ENCODE measurements at places on chromosomes 11 and 22.

GRCh38 chr11:57202281-57202680 is 20.5 kb downstream of the LRRC55 start:
- DNase-seq, result no peak

- DNase-seq, result no peak
These were observed 8.8 kb downstream of the KREMEN1 start for GRCh38 chr22:29081517-29082236.

GRCh38 chr11:66509131-66509561 is 1.3 kb upstream of the BBS1 start:
- peak; percentile 10 for DNase-seq

DNA sequence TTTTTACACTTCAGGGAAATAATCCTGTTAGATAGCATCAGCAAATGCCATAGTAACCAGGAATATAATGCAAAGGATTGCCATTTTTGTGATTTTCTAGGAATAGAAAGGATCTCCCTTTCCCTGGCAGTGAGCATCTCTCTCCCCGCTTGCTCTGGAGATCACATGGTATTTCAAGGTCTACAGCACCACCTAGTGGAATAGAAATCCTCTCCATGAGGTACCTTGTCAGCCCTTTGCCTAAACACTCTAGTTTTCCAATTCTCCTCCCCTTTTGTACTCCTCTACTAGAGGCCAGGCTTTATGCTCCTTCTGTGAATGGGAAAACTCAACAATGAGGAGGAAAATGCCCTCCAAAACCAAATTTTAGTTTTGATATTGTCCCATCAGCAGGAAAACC is 78.4 kb downstream of the XRRA1 start:
- DNase-seq, result no peak

GRCh38 chr11:93396316-93396715 is 65.8 kb downstream of the DEUP1 start:
- no peak for DNase-seq

- no peak for DNase-seq
These were observed 421 bp downstream of the SLC15A3 start for GRCh38 chr11:60951606-60951903.

DNA sequence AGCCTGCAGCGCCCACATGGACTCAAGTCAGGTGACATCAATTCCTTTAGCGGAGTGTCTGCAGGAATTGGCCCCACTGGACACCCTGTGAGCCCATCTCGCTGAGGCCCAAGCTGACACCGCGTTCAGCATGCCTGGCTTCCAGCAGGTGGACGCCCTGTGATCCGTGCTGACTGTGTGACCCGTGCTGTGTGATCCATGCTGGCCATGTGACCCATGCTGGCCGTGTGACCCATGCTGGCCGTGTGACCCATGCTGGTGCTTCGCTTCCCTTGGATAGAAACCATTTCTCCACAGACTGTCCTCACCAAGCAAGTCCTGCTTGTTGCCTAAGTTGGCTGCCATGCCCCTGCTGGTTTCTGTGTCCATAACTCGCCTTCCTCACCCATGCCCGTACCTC is 392.1 kb downstream of the BRD1 start:
- no peak for DNase-seq

DNA sequence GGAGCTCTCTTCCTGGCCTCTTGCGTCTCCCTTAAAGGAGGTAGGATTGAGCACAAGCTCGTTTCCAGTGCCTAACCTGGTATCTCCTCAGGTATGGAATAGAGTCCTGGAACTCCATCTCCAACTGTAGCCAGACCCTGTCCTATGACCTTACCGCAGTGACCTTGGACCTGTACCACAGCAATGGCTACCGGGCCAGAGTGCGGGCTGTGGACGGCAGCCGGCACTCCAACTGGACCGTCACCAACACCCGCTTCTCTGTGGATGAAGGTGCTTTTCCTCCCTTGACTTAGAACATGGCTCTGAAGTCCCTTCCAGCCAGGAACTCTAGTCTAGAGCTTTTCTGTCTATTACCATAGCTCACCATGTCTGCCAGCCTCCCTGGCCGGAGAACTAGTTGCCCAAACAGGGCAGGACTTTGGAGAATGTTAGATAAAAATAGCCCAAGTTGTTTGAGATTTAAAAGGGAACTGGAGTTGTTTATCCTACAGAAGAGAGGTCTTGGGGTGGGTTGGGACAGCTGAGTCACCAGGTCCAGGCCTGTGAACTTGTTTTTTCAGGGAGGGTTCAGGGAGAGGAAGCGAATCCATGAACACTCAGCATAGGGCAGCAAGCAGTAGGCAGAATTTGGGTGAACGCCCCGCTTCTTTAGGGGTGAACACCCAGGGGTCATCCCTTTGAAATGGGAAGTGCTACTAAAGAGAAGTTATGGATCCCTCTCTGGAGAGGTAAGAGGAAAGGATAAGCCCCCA is 3.3 kb downstream of the IL10RA start:
- no peak for DNase-seq

- DNase-seq, result no peak
These were observed 95.8 kb downstream of the PIWIL4 start for GRCh38 chr11:94662846-94663390.

DNA sequence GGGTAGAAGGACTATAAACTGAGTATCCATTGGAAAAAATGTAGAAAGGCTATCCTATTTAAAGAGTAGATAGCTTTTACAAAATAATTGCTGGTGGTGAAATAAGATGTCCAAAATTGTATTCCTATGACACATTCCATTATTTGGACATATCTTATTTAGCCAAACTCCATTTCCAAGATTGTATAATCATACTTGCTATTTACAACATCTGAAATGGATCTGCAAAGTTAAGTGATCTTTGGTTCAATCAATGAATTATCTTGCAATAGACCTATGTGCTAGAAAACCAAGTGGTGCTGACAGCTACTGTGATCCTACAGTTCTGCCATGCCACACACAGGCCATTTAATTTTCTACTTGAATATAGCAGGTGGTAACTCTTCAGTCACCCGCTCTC is 11.0 kb upstream of the BLID start:
- DNase-seq, result no peak

- no peak for DNase-seq
These were observed 30.7 kb downstream of the PHF21B start for GRCh38 chr22:44979154-44979553.

GRCh38 chr11:33065445-33066178 is 26.2 kb downstream of the TCP11L1 start:
- DNase-seq, result peak; percentile 79

DNA sequence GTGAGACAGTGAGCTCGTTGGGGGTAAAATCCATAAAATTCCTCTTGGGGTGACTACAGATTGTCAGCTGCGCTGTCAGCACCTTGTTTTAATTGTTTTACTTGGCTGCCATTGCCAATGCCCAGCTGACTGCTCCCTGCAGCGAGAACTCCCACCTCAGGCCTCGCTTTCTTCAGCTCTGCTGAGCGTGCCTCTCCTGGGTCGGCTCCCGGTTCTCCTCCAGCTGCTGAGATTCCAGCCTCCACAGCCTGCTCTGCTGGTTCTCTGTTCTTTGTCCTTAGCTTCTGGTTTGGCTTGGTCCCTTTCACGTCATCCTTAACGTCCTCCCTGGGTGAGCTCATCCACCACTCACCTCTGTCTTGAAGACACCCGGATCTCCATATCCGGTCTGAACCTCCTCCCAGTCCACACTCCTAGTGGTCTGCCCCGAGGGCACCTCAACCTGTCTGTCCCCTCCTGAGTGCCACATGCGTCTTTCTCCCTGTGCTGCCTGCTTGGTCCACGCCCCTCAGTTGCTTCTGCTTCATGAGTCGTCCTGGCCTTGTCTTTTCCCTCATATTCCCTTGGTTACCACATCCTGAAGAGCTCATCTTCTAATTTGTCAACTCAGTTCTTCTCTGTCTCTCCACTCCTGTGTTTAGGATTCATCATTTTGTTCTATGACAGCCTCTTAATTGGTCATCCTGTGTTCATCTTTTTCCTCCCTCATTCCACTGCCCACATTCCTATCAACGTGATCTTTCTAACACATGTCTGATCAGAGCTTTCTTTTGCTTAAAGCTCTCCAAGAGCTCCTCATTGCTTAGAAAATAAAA is 35.6 kb downstream of the BMAL1 start:
- DNase-seq, result no peak

- no peak for DNase-seq
These were observed 104.5 kb downstream of the EFCAB6 start for GRCh38 chr22:43707648-43708047.

DNA sequence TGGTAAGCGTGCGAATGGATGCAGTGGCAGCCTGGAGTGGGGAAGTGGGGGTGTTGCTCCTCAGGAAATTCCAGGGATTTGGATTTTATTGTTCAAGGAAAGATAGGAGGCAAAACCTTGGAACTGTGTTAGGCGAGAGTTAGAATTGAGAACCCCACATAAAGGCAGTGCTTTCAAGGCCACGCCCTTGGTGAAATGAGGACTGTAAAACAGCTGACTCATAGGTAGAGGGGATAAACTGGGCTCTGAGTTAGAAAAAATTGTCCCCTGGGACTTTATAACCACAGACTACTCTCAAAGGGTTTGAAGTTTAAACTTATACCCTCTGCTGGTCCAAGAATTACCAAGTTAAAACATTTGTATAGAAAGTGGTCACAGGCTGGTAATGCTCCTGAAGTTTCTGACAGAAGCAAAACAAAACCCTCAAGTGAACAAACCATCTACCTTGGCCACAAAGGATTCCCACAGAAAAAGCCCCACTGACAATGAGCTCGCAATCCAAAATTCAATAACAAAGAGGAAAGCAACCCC is 250.3 kb upstream of the TBCEL start:
- DNase-seq, result no peak

DNA sequence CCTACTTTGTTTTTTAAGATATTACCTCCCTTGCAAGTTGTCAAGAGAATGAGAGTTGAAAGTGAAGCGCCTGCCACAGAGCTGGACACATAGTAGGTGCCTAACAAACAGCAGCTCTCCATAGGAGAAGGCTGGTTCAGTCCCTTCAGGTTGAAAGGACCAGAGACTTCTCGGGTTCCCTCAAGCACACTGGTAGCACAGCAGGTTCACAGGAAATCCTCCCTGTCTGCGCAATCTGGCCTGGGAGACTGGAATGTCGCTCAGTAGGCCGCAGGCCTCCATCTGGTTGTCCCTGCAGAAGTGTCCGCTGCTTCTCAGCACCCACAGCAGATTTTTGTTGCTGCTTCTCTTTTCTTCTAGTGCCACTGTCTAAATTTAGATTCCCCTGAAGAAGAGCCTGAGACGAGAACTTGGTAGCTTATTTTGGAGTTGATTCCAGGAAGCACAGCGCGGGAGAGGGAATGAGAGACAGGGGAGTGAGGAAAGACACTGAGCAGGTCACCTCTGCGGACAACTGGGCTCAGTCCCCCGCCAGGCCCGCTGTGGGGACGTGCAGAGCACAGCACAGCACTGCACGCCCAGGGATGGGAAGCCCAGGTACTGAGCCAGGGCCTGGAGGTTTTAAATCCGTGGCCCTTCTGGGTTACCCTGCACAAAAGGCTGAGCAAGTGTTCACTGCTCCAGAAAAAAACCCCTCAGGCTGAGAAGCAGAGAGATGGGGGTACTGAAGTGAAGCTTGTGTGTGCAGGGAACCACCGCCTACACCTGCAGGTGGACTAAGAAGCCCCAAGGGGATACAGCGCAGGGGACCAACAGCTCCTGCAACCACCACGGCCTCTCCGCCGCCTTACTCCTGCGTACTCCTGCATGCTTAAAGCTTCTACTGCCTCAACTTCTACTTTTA is 31.6 kb downstream of the RBX1 start:
- DNase-seq, result no peak
